Urinary bladder (tissue), 4 donors: ENCODE measurements at places on chromosomes 6 and 20. TPM values are rescaled to one million over a fixed set of nuclear protein-coding genes. Genes with fewer than 3 reads are reported as not detected.

The GTSF1L gene
- total RNA-seq, result not detected

GRCh38 chr20:41004531-41005360, 23.9 kb upstream of the TOP1 start:
- DNase-seq, result no peak

The RBPJL gene
- total RNA-seq, result not detected

- DNase-seq, result no peak
Observed at GRCh38 chr20:45612314-45612713, 17.2 kb upstream of the WFDC10A start.

- no peak for DNase-seq
Observed at GRCh38 chr6:138494312-138494711, 5.0 kb downstream of the NHSL1 start.

GRCh38 chr20:58613061-58613854, 37.8 kb upstream of the STX16 start:
- DNase-seq, result no peak

GRCh38 chr6:44054721-44055559, 72.3 kb downstream of the MRPL14 start:
- DNase-seq, result no peak

DNA sequence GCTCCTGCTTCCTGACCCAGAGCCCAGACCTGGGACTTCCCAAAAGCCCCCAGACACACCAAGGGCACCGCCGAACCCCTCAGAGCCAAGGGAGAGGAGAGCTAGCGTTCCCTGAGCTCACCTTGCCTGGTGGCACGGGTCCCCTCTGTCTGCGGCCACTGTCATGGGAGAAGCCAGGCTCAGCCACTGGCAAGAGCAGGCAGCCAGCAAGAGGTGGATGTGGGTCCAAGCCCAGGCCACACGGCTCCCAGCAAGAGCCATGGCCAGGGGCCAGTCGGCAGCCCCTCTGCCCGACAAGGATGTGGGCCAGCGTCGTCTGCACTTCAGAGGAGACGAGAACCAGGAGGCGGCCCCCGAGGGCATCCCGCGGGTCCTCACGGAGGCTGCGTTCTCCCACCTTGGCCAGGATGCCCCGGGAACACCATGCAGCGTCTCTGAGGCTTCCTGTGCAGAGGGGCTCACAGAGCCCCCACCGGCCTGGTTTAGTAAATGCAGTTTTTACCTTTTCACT, 2.2 kb upstream of the PPDPF start:
- no peak for DNase-seq

DNA sequence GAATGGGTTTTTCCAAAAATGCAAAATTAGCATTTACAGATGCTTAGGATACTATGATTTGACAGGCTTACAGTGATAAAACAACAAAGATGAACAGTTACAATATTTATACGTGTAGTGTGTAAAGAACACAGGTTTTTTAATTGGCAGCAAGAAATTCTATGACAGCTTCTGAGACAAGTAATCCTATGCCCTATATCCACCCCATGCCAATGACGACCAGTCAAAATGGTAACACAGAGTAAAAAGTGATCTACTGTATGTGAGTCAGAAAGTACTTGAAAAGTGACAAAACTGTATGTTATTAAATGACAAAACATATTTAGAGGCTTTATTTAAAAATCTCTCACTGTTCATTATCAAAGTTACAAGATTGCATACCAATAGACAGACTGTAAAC, 99.5 kb downstream of the PRDM1 start:
- DNase-seq, result no peak

GRCh38 chr6:129233458-129234134, 350.7 kb downstream of the LAMA2 start:
- DNase-seq, result no peak

DNA sequence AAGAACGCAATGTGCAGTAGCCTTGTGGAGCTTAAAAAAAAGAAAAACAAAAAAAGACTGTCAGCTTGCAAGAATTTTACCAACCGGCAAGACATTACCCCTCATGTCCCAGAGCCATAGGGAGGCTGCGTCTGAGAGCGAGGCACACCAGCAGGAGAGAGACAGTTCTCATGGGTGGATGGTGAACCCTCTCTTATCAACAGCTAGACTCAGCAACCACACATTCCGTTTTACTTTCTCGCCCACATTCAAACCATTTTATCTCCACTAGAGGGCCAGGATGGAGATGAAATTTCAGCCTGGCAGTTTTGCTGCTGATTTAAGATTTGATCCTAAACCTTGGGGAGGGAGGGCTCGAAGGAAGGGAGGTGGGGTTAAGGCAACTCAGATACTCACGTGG, 247.0 kb downstream of the ATXN1 start:
- DNase-seq, result no peak

DNA sequence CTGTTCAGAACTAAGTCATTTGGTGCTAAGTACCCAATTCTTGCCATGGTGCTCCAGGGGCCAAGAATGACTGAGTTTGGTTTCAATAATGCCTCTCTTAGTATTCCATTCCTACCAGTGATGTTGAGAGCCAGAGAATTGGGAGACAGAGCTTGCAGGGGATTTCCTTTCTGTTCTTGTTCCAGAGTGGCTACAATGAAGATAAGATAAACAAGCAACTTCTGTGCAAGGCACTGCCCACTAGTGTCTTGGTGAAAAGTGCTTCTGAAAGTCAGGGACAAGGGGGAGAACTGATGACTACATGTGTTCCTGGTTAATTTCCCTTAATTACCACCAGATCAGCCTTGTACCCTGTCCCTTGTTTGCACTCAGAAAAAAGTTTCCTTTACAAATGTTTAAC, 421.6 kb downstream of the BCKDHB start:
- no peak for DNase-seq

The AIF1 gene
- total RNA-seq, result 42.6 TPM

The COL19A1 gene
- 29.4 TPM for total RNA-seq

The CAGE1 gene
- total RNA-seq, result not detected

GRCh38 chr6:97841763-97842162, 558.7 kb upstream of the MMS22L start:
- no peak for DNase-seq

- no peak for DNase-seq
Observed at GRCh38 chr6:52138284-52138683, 47.9 kb upstream of the IL17A start.

GRCh38 chr20:57548177-57549058, 12.5 kb upstream of the PCK1 start:
- DNase-seq, result no peak

The PRL gene
- not detected for total RNA-seq

DNA sequence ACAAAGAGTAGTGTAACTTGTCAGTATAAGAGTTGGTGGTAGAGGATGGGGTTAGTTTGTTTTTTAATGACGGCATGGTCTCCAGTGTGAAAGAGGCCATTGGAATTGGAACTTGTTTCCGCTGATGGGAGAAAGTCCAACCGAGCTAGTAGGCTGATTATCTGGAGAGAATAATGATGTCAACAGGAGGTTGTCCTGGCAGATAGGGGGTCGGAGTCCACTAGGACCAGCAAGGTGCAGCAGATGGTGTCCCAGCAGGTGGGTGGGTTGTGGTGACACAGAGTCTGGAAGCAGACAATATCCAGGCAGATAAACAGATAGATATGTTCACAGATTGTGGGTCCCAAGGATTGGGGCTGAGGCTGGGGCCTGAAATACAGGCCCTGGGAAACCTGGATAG, 35.1 kb downstream of the PKIB start:
- no peak for DNase-seq

GRCh38 chr6:20511852-20512251, 22.4 kb upstream of the CDKAL1 start:
- no peak for DNase-seq

The AHCY gene
- 37.4 TPM for total RNA-seq

The RAD21L1 gene
- not detected for total RNA-seq

The CTCFL gene
- not detected for total RNA-seq

The CCN2 gene
- total RNA-seq, result 85.8 TPM

DNA sequence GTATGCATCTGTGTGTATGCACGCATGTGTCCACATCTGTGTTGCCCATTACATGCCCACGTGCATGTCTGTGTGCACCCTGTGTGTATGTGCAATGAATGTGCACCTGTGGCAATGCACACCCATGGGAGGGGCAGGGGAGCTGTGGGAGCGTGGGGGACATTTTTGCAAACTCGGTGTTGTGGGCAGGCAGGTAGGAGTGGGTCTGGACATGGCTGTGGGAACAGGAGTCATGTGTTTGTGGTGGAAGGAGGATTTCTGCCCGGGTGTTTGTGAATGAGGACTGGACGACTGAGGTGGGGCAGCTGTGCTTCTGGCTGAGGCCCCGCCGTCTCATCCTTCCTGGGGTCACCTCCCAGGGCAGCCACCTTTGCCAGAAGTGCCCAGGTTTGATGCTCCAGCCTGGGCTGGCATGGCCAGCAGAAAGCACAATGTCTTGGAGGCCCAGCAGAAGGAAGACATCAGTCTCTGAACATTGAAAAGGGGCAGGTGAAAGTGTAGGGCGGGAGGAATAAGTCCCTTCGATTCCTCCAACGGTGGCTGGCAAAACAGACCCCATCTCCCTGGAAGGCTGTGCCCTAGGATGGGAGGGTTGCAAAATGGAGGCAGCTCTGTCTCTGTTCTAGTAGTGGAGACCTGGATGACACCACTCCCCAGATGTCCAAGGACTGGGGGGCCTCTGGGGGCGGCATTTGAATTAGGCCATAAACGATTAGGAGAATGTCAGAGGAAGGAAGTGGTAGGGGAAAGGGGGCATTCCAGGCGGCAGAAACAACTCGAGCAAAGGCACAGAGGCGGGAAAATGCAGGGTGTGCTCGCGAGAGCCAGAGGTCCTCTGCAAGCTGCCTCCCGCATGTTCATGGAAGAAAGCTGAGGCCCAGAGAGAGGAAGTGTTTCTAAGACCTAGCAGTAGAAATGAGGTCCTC, 19.1 kb upstream of the ARMC12 start:
- DNase-seq, result no peak

The JAG1 gene
- total RNA-seq, result 131 TPM

The IP6K3 gene
- total RNA-seq, result 0.95 TPM

The RGS17 gene
- 6.6 TPM for total RNA-seq

DNA sequence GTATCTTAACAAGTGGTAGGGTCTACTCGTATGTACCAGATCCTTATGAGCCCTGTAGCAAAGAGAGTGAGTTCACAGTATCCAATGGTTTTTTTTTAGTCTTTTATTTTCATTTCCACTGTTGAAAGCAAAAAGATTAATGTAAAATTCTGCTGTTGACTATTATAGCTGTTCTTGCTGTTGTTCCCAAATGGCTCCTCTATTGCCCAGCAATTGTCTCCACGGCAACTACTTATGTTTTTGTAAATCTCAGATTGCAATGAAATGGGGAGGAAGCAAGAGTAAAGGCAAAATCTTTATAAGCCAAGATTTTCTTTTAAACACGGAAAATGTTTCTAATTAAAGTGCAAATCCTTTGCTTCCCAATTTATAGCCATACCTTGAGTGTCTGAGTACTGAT, 406.1 kb downstream of the EPM2A start:
- DNase-seq, result peak; percentile 42

DNA sequence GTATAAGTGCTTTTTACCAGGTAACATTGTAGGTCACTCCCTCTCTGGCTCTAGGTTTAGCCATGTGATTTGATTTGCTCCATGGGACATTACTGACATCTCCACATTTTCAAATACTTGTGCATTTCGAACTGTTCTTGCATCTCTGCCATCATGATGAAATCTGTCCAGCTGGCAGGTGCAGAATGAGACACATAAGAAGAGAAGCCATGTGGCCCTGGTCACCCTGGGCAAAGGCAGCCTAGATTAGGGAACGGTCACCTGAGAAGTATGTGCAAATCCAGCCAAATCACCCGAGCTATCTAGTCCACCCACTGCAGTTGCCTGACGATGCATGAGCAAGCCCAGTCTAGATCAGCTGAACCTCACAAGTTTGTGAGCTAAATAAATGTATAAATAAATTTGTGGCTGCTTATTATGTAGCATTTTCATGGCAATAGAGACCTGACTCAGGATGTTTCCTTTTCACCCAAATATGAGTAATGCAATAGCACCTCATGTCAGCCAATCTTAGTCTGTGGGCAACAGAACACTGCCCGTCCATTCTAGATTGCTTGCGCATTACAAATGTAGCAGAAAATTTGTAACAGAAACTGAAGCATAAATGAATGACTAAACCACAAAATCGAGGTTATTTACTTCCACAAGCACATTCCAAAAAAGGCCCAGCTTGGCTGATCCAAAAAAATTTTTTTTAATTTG, 115.2 kb downstream of the PAK5 start:
- DNase-seq, result no peak

The SLC17A4 gene
- not detected for total RNA-seq

GRCh38 chr20:46774236-46774635, 64.8 kb downstream of the SLC2A10 start:
- no peak for DNase-seq

- DNase-seq, result no peak
Observed at GRCh38 chr6:127077886-127078285, 40.6 kb upstream of the RSPO3 start.

DNA sequence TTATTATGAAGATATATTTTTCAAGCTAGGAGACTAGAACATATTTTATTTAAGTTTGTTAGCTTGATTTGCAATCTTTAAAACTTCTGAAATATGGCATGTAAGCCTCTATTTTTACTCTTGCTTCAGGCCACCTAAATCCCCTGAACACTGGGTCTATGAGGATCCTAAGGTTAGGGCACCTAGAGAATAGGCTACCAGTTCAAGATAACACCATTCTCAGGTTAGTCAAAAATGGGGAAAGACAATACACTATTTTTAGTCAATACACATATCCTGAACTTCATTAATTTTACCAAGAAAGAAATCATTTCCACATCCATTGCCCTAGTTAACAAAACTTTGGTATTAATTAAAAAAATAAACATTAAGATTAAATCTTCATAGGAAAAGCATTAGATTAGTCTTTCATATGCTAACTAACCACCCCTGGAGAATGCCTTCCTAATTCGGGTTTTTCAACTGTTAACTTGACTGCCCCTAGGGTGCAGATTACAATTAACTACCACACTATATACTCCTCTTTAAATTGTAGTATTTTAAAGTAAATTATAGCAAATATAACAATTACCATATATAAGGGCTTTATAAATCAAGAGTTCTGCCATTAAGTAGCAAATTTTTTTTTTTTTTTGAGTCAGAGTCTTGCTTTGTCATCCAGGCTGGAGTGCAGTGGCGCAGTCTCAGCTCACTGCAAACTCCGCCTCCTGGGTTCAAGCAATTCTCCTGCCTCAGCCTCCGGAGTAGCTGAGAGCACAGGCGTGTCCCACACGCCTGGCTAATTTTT, 6.7 kb upstream of the HSF2 start:
- no peak for DNase-seq

DNA sequence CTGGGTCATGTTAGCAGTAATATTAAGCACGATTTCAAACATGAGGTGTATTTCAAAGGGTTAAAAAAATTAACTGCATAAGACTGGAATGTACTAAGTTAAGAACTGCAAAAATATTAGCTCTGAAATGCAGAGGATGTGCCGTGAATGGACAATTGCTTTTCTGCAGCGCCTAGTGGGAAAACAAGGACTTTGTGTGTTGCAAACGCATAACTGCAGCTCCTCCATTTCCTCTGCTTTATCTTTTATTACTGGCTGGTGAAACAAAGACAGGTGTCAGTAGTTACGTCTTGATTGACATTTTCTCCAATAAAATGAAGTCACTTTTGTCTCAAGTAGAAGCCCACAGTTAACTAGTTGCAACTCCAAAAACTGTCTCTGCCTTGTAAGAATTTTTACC, 1.7 kb downstream of the PDE7B start:
- DNase-seq, result no peak
